ENCODE measurements at places on chromosomes 16 and 17.

- DNase-seq = no peak
Measured at GRCh38 chr16:81450783-81451491, 6.3 kb downstream of the CMIP start.

DNA sequence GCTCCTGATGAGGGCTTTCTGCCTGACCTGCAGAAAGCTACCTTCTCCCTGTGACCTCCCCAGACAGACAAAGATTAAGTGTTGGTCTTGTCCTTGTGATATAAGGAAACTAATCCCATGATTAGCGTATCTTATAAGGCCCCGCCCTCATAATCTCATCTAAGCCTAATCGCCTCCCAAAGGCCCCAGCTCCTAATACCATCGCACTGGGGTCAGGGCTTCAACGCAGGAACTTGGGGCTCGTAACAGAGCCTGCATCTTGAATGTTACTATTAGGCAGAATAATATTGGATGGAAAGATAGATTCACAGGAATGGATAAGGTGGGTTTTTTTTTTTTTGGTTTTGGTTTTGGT is 78.9 kb downstream of the C16orf95 start:
- no peak for DNase-seq

DNA sequence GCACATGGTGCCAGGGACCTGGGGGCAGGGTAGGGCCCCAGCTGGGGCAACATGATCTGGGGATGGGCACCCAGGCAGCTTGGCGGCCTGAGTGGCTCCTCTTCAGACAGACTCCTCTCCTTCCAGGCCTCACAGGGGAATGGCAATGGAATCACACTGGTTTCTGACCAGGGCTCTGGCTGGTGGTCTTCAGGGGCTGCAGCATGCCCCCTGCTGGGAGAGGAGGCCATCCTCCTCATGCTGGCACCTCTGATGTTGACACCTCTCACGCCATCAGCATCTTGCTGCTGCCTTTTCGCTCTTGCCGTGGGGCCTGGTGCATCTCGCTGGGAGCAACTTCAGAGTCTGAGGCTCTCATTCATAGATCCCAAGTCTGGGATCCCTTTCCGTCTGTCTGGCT is 11.2 kb upstream of the GFOD2 start:
- DNase-seq = no peak

GRCh38 chr16:58047557-58048348 is 22.2 kb downstream of the MMP15 start:
- DNase-seq = no peak

GRCh38 chr17:75987041-75987440 is 8.0 kb downstream of the TEN1 start:
- DNase-seq = no peak

- DNase-seq = no peak
Measured at GRCh38 chr17:44914148-44914547, 1.2 kb downstream of the GFAP start.

- DNase-seq = no peak
Measured at GRCh38 chr16:54270711-54271110, 15.9 kb downstream of the IRX3 start.

DNA sequence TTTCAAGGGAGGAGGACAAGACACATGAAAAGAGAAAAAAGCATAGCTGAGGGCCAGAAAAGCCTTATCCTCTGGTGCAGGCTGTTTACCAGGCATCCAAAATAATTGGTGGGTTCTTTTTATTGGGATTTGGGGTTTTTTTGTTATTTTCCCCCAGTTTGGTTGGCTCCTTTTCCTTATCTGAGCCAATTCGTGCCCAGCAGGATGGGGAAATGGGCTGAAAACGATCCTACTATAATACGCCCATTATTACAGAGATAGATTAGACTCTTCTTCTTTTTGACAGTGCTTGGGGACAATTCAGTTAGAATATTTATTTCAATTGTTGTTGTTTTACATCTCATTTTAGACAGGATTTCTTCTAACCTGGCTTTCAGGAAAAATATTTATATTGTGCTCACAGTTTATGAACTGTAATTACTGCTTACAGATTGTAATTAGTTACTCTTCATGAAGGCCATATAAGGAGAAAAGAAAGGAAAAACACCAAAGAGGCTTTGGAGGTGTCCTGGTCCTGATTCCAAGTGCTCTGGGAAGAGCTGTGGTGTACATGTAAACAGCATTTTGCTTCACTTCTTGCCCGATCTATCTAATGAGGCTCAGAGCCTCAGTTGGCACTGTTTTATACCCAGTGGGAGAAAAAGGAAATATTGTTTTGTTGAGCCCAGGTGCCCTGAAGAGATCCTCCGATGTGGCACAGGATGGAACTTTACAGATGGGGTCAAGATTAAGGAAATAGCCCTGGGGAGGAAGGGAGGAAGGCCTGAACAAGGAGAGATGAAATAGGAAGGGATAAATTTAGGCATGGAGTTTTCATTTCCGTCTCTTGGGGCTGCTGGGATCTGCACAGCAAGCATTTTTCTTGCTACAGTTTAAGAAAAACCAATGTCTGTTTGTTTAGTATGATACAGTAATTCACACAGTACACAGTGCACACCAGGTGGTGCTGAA is 611 bp upstream of the ANKRD40 start:
- no peak for DNase-seq

GRCh38 chr16:30113031-30113710 is at the start of gene GDPD3:
TSS of gene GDPD3 (minus strand) at chr16:30113537. CDS start at chr16:30113478, 59 bp downstream.
- DNase-seq = no peak

DNA sequence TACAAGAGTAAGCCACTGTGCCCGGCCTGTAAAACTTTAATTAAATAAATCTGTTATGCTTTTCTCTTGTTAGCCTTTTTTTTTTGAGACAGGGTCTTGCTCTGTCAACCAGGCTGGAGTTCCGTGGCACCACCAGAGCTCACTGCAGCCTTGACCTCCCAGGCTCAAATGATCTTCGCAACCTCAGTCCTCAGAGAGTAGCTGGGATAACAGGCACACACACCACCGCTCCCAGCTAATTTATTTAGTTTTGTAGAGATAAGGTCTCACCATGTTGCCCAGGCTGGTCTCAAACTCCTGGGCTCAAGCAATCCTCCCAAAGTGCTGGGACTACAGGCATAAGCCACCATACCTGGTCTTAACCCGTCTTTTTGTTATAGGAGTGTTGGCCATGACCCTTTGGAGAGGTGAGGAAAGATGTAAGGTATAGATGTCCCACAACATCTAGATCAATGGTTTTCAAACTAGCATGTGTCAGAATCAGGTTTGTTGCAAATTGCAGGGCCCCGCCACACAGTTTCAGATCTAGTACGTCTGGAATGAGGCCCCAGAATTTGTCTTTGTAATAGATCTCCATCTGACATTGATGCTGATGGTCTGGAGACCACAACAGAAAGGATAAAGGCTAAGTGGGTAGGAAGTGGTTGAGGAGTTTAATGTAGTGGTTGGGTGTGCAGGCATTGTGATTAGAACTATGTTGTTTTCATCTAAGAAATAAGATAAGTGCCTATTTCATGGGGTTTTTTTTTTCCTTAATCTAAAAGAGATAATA is 4.3 kb upstream of the GGA2 start:
- no peak for DNase-seq

- DNase-seq = no peak
Measured at GRCh38 chr17:28724500-28725165, 1.4 kb downstream of the TLCD1 start.

DNA sequence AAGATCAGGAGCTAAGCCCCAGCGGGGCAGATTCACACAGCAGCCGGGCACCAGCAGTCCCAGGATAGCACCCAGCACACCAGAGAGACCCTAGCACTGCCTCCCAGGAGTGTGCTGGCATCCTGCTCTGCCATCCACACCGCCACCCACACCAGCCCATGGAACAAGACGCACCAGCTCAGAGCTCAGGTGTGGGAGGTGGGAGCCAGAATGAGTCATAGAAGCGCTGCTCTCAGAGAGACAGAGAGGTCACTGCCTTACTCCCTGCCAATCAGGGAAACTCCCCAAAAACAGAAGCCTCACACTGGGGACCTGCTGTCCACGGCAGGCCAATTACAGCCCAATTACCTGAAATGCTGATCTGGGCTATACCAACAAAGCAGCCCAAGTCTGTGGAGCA is 64.9 kb downstream of the CDYL2 start:
- no peak for DNase-seq

GRCh38 chr16:52953215-52953614 is 99.5 kb downstream of the CHD9NB start:
- DNase-seq = no peak

- no peak for DNase-seq
Measured at GRCh38 chr16:74524926-74525325, 82.0 kb downstream of the GLG1 start.

DNA sequence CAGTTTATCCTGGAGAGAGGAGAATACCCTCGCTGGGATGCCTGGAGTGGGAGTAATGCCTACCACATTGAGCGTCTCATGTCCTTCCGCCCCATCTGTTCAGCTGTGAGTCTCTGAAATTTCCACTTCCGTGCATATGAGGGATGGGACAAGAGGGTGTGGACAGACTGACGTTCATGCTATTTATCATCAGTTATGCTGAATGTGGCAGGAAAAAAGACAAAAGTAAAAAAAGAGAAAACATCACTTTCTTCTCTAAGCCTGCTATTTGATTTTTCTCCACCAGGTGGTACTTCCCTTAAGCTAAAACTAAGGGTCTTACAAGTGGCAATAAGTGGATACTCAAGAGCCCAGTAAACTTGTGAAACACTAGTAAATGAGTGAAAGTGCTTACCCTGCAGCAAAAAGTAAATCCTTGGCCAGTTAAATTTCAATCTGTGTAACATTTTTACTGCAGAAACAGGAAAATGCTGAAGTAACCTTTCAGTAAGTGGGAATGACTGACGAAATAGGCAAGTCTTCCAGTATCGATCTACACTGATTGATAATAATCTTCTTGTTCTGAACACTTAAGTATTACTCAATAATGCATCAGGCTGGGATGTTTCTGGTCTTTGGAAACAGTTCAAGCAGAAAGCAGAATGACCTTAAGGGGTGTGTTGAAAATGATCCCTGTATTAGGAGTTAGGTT is 5.6 kb downstream of the CRYBA1 start:
- no peak for DNase-seq

- no peak for DNase-seq
Measured at GRCh38 chr17:31704483-31704882, 154.6 kb downstream of the COPRS start.

DNA sequence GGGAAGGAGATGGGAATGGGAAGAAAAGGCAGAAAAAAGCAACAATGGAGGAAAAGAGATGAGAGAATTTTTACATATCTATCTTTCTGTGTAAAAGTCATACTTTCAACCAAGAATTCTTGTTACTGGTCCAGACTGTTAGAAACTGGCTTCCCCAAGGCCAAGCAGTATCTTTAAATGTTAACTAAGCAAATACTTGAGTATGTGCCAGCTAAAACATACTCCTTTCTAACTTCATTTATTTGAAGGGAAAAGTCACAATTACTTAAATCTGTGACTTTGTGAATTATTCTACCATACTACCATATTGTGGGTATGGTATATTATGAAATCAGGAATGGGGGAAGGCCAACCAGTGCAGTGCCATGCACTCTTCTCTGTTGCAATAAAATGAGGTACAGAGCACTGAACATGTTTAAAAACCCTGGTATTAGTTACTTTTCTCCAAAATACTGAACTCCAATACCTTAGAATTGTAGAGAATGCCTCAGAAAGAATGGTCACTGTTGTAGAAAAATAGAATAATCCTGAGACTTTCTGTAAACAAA is 92.3 kb upstream of the C17orf78 start:
- no peak for DNase-seq

DNA sequence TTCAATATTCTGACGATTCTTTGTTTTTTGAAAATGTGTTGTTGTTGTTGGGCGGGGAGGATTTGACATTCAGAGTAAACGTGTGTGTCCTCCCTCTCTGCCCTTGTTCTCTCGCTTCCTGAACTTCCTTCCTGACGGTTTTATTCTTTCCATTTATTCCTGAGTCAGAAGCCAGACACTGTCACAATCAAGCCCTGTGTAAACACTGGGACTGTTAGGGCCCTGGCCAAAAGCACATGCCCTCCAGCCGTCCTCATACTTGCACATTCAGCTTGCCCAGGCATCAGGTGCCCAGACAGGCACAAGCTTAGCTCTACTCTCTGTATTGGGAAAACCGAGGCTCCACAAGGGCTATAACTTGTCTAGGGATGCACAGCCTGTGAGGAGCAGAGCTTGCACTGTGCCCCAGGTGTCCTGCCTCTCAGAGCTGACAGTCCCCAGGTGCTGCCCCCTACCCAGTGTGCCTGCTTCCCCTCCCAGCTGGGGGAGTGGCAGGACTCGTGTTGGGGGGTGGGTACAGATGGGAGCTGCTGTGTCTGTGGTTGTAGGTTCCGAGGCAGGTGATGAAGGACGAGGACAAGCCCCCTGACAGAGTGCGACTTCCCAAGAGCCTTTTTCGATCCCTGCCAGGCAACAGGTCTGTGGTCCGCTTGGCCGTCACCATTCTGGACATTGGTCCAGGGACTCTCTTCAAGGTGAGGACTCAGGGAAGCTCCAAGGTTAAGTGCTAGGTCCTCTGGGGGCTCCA is 9.7 kb downstream of the ADGRG3 start:
- no peak for DNase-seq

GRCh38 chr17:75776386-75777295 is 8.0 kb upstream of the UNK start:
- no peak for DNase-seq

- DNase-seq = no peak
Measured at GRCh38 chr17:74241431-74241830, 28.1 kb downstream of the TTYH2 start.

DNA sequence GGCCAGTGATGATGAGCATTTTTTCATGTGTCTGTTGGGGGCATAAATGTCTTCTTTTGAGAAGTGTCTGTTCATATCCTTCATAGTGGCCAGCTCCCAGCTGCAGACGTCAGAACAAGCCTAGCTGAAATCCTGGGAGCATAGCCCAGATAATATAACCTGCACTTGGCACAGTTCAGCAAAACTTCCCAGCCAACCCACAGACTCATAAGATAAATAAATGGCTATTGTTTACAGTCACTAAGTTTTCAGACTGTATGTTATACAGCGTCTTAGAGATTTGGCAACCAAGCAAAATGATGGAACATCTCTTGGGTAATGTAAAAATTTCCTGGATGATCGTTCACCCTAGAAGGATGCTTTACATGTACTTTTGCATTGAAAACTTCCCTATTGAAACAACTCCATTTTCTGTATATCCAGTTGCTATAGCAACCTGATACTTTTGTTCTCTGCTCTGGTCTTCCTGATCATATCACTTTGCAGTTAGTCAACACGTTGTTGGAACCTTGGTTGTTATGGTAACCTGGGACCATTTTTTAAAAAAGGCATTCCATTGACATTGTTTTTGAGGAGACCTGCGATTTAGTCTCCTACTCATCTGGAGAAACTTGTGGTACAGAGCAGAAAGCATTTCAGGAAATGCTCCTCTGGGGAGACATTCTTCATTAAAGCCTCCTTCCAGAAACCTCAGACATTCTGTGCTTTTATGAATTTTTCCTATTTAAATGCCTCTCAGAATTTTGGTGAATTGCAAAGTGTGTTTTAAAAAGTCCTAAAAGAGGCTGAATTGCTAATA is 378.7 kb downstream of the HS3ST4 start:
- DNase-seq = no peak

DNA sequence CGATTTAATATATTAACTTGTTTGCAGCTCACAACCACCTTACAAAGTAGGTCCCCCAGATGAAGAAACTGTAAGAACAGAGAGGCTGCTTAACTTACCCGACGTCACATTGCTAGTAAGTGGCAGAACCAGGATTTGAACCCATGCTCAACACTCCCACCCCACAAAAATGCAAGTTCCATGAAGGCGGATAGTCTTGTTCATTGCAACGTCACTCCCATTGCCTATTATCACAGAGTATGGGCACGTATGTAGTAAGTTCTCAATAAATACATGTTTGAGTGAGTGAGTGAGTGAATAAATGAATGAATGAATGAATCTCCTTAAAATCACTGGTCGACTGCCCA is 1.1 kb downstream of the USP31 start:
- no peak for DNase-seq

- no peak for DNase-seq
Measured at GRCh38 chr17:1509290-1509881, 7.0 kb downstream of the INPP5K start.
